ENCODE measurements at places on chromosomes 5 and 9.
A peak's percentile ranks its signal among the peaks of the same experiment; 100 is the strongest.

DNA sequence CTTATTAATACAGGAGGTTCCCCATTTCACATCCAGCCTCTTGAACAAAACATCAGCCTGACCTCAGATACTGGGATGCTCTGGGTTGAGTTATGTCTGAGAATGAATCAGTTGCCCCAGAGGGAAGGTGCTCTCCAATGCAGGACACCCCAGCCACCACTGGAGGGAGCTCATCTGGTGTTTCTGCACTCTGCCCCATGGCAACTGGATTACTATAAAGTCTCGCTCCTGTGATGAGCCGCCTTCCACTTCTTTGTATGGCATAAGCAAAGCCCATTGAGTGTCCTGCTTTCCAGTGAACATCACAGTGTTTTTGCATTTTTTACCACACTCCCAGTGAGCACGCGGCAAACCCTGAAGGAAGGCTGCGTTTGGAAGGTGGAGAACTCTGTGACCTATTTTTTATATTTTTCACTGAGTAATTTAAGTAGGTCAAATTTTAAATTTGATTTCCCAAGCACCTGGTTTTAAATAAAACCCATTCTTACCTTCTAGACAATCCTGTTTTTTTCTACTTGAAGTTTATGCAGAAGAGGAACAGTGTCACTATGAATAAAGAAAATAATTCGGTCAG lies 176.9 kb upstream of the WWC1 start:
- no peak for DNase-seq

GRCh38 chr5:172345881-172346280 lies 62.3 kb upstream of the UBTD2 start:
- DNase-seq, result no peak

DNA sequence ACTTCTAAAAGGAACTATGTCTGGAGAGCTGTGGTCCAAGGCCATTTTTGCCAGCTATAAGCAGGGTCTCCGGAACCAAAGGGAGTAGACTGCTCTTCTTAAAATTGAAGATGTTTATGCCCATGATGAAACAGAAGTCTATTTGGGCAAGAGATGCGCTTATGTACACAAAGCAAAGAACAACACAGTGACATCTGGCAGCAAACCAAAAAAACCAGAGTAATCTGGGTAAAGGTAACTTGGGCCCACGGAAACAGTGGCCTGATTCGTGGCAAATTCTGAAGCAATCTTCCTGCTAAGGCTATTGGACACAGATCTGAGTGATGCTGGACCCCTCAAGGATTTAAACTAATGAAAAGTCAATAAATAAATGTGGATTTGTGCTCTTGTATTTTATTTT lies 29.7 kb upstream of the GLDC start:
- DNase-seq, result no peak

DNA sequence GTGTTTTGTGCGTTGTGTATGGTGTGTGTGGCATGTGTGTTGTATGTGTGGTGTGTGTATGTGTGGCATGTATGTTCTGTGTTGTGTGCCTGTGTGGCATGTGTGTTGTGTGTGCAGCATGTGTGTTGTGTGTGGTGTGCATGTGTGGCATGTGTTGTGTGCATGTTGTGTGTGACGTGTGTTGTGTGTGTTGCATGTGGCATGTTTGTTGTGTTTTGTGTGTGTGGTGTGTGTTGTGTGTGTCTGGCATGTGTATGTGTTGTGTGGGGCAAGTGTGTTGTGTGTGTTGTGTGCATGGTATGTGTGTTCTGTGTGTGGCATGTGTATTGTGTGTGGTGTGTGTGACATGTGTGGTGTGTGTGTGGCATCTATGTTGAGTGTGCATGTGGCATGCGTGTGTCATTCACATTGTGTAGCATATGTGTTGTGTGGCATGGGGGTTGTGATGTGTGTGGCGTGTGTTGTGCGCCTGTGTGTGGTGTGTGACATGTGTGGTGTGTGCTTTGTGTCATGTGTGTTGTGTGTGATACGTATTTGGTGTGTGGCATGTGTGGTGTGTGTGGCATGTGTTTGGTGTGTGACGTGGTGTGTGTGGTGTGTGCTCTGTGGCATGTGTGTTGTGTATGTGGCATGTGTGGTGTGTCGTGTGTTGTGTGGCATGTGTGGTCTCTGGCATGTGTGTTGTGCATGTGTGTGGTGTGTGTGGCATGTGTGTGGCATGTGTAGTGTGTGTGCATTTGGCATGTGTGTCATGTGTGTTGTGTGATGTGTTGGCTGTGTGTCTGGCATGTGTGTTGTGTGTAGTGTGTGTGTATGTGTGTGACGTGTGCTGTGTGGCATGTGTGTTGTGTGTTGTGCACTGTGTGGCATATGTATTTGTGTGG lies 46.6 kb upstream of the IRX4 start:
- no peak for DNase-seq

GRCh38 chr5:154059039-154059430 lies 20.3 kb downstream of the MFAP3 start:
- no peak for DNase-seq

DNA sequence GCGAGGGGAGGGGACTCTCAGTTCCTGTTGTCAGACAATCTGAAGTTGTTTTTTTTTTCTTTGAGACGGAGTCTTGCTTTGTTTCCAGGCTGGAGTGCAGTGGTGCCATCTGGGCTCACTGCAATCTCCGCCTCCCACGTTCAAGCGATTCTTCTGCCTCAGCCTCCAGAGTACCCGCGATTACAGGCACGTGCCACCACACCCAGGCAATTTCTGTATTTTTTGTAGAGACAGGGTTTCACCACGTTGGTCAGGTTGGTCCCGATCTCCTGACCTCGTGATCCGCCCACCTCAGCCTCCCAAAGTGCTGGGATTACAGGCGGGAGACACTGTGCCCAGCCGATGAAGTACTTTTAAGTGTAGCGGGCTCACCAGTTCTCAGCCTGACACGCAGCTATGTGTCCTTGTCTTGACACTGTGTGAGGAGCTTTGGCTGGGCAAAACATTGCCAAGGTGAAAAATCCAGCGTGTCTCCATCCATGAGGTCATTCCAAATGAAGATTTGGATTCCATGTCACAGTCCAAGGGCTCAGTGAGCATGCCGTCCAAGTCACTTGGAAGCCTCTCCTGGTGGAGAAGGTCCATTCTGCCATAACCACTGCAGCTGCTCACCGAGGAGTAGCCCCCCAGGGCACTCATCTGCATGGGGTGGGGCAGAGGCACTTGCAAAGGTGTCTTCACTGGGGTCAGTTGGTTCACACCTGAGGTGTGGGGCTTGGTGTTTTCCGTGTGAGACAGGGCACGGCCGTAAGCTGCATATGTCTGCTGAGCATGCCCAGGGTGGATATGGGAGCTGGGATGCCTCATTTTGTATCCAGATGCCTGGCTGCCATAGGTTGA lies 32.0 kb downstream of the OR2V1 start:
- DNase-seq, result no peak

GRCh38 chr5:24804221-24804681 lies 159.5 kb upstream of the CDH10 start:
- no peak for DNase-seq

DNA sequence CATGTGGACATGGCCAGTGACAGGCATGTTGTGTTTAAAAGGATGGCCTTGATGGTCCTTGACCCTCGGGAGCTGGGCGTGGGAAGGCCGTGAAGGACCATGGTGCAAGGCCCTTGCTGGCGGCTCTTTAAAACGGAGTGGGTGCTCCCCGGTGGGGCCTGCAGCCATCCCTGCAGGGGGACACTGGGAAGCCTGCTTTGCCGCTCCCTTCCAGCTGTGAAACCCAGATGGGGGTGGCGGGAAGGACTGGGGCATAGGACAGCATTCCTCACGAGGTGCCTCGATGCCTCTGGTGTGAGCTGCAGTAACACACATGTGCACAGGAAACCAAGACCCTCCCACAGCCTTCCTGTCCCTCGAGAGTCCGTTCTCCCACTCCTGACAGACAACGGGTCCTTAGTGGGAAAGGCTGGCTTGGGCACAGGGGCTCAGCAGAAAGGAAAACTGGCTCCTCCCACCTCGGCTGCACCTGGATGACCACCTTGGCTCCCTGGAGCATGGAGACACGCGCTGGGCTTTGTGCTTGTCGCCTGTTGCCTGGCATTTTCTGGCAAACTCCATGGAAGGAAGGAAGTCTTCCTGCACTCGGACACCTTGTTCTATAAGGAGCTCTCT lies 30.3 kb upstream of the IRX4 start:
- DNase-seq, result no peak

DNA sequence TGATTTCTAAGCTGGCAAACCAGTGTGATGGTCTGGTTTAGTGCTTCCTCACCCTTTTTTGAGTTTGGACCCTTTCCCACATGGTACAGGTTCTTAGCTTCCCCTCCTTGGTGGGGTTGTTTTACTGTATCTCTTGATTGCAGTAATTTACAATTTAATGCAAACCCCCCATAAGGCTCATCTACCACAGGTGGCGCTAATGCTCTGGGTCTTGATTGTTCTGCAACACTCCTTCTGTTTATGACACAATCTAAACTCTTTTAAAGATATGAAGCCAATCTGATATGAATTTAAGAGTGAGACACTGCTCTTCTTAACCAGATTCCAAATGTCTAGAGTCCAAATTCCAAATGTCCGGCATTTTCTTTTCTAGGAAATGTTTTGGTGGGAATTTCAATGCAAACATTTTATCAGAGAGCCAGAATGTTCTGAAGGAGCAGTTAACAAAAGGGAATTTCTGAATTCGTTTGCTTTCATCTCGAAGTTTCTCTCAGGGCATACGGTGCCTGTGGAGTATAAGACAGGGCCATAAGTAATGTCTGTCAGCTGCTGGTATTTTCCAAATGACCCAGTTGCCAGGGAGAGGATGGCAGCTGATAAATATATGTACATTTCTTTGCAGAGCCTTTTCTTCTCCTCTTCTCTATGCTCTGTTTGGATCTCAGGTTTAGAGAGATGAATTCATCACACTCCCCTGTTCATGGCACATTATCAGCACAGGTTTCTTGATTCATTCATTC lies 246.8 kb downstream of the ARHGAP26 start:
- DNase-seq, result peak; percentile 34

GRCh38 chr9:1018121-1018520 lies 32.0 kb upstream of the DMRT2 start:
- DNase-seq, result peak; percentile 22

DNA sequence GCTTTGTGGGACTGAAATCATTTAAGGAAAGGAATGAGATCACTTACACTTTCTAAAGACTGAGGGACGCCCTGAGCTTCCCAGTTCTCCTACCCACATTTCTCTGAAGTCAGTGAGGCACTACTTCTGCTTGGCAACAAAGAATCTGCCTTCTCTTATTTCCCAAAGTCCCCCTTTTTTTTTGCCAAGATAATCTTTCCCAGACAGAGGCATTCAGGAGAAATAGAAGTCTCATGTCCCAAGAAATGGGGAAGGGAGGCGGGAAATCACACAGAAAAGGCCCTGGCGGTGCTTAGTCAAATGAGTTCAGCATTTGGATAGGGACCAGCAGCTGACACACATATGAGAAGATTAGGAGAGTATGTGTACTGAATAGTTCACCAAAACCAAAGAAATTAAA lies 159.7 kb downstream of the MUSK start:
- no peak for DNase-seq

DNA sequence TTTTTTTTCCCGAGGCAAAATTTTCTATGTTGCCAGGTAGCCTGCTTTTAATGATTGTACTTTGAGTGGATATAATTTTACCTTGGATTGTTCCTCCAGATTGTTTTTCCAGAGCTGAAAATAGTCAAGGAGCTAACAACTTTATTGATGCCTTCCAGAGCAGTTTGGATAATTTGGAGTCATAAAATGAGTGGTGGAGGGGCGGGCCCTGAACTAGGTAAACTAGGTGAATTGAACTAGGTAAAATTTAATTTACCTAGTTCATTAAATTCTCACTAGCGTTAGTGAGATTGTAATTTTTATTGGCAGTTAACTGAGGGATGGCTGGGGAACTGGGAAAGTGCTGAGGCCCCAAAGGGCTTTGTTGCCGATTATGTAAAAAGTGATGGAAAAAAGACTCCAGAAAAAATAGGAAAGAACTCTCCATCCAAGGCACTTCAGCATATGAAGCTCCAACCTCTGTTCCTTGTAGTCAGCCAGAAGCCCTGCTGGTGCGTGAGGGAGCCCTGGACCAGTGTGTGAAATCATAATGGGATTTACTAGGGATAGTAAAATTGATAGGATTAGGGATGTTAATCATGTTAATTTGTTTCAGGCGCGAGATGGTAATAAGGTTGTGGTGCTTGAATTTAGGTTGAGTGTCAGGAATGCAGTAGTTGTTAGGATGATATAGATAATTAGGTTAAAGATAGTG lies 1.7 kb downstream of the DNAJC25 start:
- no peak for DNase-seq

DNA sequence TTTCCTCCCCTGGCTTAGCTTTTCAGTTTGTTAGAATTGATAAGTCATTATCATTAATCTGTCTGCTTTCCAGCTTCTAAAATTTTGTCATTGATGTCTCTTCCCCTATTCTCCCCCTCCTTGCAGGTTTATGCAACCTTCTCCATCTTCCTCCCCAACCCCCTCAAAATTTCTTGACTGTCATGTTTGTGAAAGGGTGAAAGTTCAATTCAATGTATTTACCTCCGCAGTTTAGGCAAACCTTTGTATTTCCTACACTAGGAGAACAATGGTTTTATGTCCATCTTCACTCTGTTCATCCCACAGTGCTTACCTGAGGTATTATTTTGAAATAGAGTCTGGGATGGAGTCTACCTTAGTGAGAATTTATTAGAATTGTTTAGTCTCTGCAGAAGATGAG lies 117.9 kb downstream of the ALDH1A1 start:
- DNase-seq, result no peak

GRCh38 chr5:168696611-168697010 lies 117.4 kb upstream of the PANK3 start:
- DNase-seq, result no peak

DNA sequence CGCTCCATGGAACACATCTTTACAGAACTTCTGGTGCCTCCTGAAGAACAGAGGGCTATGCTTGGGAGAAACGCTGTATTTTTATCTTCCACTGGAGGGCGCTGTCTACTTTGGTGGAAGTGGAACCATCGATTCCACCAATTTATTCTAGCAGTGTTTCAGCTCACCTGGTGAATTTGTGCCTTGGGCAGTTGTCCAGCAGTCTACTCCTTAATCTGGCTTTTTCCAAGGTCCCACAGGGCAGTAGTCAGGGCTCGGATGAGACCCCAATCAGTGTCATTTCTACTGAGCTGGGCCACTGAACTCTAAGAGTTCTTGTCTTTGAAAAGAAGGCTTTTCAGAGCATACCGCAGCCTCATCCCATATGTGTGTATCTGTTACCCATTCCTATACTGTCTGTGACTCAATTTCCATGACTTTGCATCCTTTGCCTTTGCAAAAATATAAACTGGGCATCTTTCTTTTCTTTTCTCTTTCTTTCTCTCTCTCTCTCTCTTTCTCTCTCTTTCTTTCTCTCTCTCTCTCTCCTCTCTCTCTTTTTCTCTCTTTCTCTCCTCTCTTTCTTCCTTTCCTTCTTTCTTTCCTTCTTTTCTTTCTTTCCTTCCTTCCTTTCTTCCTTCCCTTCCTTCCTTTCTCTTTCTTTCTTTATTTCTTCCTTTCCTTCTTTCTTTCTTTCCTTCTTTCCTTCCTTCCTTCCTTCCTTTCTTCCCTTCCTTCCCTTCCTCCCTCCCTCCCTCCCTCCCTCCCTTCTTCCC lies 138.4 kb upstream of the ZNF618 start:
- no peak for DNase-seq

- DNase-seq, result no peak
Measured at GRCh38 chr5:116370149-116370548, 204.5 kb downstream of the SEMA6A start.

- DNase-seq, result no peak
Measured at GRCh38 chr5:68441309-68442073, 225.9 kb downstream of the PIK3R1 start.

- DNase-seq, result no peak
Measured at GRCh38 chr5:17679597-17680203, 45.4 kb downstream of the TAF11L14 start.

GRCh38 chr5:166058660-166059059 lies 2232.8 kb upstream of the WWC1 start:
- no peak for DNase-seq

Data from activated naive CD4-positive, alpha-beta T cell treated with anti-CD3 and anti-CD28 coated beads, Interleukin-2, amount 50 U/mL, for 16 hours (primary cell).